ENCODE measurements at places on chromosomes 3 and 15.

DNA sequence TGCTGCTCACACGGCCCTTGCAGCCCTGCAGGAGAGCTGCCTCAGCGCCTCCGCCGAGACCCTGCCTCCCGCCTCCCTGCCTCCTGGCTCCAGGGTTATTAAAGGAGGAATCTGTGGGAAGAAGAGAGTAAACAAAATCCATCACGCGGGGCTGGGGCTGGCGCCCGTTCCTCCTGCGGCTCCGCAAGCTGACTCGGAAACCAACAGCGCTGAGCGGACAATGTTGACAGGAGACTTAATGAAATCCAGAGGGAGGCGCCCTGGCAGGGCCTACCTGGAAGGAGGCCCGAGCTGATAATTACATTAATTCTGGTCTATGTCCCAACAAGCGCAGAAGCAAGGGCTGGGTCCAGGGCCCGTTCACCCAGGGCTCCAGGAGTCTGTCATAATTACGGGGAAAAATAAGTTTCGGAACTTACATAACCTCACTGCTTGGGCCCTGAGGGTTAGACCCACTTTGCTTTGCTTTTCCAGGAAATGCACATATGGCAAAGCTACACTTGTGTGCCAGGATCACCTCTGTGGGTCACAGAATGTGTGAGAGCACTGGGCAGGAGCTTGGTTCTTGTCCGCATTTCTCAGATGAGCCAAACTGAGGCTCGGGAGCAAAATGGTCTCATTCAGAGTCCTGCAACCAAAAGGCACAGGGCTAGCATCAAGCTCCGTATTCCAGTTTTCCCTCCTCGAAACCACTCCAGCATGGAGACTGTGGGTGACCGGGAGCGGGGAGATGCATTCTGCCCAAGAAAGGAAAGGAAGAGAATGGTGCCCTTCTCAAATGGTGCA, 43.8 kb upstream of the SLC6A6 start:
- DNase-seq, result no peak

DNA sequence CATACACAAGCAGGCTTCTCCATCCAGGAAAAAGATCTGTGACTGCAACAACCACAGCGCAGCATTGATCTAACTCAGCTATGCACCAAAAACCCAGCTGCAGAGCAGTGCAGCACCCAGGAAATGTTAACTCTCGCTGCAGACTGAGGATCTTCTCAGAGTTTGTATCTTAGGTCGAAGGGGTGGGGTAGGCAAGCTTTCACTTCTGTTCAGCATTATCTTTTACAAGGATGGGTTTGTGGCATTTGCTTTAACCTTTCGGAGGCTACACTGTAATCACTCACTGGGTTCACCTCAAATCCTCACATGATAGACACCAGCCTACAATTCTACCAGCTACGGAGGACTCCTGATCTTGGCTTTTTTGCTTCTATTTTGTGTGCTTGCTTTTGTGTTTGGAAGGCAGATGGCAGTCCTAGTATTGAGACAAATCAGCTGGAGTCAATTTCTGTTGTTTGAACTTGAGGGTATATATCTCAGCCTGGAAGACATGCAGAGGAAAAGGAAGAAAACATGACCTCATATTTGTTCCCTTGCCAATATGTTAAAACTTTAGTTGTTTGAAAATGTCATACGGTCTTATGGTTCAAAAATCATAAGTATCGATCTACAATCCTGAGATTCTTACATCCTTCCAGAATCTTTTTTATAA, 25.2 kb downstream of the LRRK1 start:
- no peak for DNase-seq

DNA sequence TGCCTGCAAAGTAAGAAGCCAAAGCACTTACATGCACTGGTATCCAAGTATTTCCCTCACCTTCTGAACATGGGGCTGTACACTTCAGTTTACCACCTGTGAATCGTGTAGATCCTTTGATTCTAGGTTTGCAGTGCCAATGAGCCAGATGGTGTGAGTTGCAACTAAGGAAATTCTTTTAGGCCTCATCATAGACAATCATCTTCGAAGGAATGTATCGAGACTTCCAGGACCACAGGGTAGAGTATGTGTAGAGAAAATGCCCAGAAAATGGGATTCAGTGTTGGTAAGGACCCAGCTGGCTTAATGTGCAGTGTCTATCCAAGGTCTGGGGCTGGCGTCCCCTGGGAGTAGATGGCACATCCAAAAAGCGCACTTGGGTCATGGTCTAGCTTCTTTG, 323.2 kb upstream of the TPM1 start:
- DNase-seq, result no peak

GRCh38 chr3:71524672-71525071, 58.9 kb downstream of the FOXP1 start:
- no peak for DNase-seq

All from activated CD4-positive, alpha-beta T cell treated with anti-CD3 and anti-CD28 coated beads, Interleukin-2, amount 50 U/mL, for 48 hours (primary cell).